Activated B cell treated with CpG ODN at 0.5 μM for 24 hours (primary cell): ENCODE measurements at places on chromosomes 11 and 22. TPM values are rescaled to one million over a fixed set of nuclear protein-coding genes. Genes with fewer than 3 reads are reported as not detected.

The TMEM191B gene
- total RNA-seq = 2.5 and 3.0 TPM in 2 replicates

The ZNF280B gene
- 2.5 TPM in 2 replicates for total RNA-seq

The RTN4R gene
- 0.12 TPM in 1 of 2 replicates, not detected in the other for total RNA-seq

DNA sequence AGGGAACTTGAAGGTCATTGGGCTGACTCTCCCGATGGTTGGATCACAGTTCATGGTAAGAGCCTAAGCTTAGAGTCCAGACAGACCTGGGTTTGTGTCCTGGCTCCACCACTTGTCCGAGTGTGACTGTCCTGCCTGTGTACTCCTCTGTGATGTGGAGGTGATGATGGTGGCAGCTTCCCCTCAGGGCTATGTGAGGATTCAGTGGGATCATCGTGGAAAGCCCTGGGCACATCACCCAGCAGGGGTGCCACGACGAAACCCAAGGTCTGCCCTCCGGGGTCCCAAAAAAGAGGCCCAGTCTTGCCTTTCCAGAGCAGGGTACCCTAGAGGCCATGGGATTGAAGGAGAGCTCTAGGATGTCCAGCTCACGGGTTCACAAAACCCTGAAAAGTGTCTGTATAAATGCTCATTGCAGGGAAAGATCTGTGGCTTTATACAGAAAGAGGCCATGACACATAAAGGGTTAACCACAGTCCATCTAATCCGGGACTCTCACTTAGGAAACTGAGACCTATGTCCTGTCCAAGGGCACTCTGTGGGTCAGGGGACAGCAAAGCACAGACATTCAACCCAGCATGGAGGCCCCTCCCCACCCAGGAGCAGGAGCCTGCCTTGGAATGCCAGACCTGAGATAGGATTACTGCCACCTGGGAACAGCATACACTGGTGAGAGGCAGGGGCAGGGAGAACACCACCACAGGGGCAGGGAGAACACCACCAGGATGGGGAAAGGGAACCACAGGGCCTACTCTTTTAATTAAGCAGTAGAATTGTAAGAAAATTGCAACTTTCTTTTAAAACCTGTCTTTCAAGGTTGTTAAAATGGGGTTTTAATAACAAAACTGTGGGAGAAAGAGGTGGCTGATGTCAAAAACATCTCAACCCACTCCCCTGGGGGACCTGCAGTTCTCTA is 51.3 kb downstream of the IGLL5 start:
- peak; percentile 14 for DNase-seq
